ENCODE measurements at places on chromosomes 2 and 18.

DNA sequence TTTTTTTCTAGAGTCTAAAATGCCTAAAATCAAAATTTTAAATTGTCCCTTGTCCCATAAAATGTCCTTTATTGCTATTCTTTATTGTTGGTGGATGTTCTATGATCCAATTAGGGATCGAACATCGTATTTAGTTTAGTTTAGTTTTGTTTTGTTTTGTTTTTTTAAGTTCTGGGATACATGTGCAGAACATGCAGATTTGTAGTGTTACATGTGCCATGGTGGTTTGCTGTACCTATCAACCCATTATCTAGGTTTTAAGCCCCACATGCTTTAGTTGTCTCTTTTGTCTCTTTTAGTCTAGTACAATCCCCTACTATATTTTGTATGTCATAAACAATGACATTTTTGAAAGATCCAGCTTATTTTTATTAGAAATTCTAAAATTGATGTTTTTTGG is 8.8 kb upstream of the DSG1 start:
- DNase-seq: no peak

GRCh38 chr2:153890576-153890975 is 18.9 kb downstream of the GALNT13 start:
- DNase-seq: no peak

DNA sequence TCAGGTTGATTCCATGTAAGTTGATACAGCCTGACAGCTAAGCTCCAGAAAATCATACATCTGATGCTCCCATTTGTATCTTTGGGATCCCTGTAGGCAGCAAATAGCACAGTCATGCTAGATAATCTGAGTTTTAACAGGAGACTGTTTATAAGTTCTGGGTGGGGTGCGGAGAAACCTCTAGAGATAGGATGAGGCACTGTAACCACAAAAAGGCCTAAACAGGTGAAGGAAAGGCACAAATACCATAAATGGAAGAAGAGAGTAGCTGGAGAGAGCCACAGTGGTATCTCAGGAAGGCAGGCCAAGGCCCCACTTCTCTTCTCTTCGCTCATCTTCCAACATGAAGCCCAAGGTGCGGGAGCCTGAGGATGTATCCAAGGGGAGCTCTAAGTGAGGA is 18.1 kb upstream of the B4GALT6 start:
- DNase-seq: no peak

- DNase-seq: no peak
These were observed 1.9 kb downstream of the COA5 start for GRCh38 chr2:98606431-98606830.

DNA sequence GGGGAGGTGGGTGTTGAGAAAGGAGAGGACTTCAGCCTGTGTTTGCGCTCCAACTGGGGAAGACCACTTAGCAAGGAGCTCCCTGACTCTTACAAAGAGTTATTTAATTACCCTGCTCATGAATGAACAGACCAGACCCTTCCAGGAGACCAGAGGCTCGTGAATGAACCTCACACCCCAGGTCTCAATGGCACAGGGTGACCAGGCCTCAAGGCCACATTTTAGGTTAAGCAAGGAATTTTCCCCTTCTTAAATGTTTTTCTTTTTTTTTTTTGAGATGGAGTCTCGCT is 25.3 kb downstream of the SMAD7 start:
- DNase-seq: no peak

GRCh38 chr2:135586148-135586547 is 54.9 kb downstream of the R3HDM1 start:
- DNase-seq: no peak
